ENCODE measurements at places on chromosomes 11 and 22. TPM values are rescaled to one million over a fixed set of nuclear protein-coding genes. Genes with fewer than 3 reads are reported as not detected.
A peak's percentile ranks its signal among the peaks of the same experiment; 100 is the strongest.

Gene C11orf21
- 0.16 TPM for total RNA-seq

Gene HIC2
- total RNA-seq = 5.7 TPM

Gene TIMP3
- total RNA-seq = 36.2 TPM

- peaks cover 5% of the 10 kb centered on the region for H3K27me3 ChIP-seq
- DNase-seq = no peak
- H3K4me3 ChIP-seq = no peak overlapping the region
- no peaks in the 10 kb centered on the region for H3K36me3 ChIP-seq
These were observed 29.7 kb upstream of the DDX6 start for GRCh38 chr11:118820412-118821357.

GRCh38 chr11:68999093-68999747, 13.8 kb downstream of the MRGPRF start:
- no peaks in the 10 kb centered on the region for H3K36me3 ChIP-seq
- no peak for DNase-seq
- peak overlapping the region; percentile 97 for H3K27ac ChIP-seq
- peaks cover 64% of the 10 kb centered on the region for H3K4me1 ChIP-seq
- no peak overlapping the region for H3K4me3 ChIP-seq
- H3K27me3 ChIP-seq = no peaks in the 10 kb centered on the region

- no peaks in the 10 kb centered on the region for H3K4me1 ChIP-seq
- no peaks in the 10 kb centered on the region for H3K36me3 ChIP-seq
- H3K4me3 ChIP-seq = no peak overlapping the region
- H3K27ac ChIP-seq = no peak overlapping the region
These were observed 377.0 kb upstream of the LRRC4C start for GRCh38 chr11:41836431-41836830.

GRCh38 chr11:87038235-87038977, 672 bp downstream of the TMEM135 start:
- H3K27me3 ChIP-seq = no peaks in the 10 kb centered on the region
- peaks cover 32% of the 10 kb centered on the region for H3K4me1 ChIP-seq
- peak overlapping the region; percentile 83 for H3K27ac ChIP-seq
- peaks cover 8% of the 10 kb centered on the region for H3K36me3 ChIP-seq

Gene GDPD4
- not detected for total RNA-seq

- no peaks in the 10 kb centered on the region for H3K27me3 ChIP-seq
- H3K36me3 ChIP-seq = peaks cover 4% of the 10 kb centered on the region
- no peak overlapping the region for H3K27ac ChIP-seq
- no peak overlapping the region for H3K4me3 ChIP-seq
- no peak for DNase-seq
These were observed 9.9 kb downstream of the PISD start for GRCh38 chr22:31652088-31652487.

GRCh38 chr22:20511578-20512229, 4.3 kb downstream of the MED15 start:
- no peak for DNase-seq
- H3K4me1 ChIP-seq = peaks cover 61% of the 10 kb centered on the region
- H3K27ac ChIP-seq = peak overlapping the region; percentile 61
- H3K36me3 ChIP-seq = peaks cover 6% of the 10 kb centered on the region
- no peaks in the 10 kb centered on the region for H3K27me3 ChIP-seq

- no peak overlapping the region for H3K4me3 ChIP-seq
- peaks cover 27% of the 10 kb centered on the region for H3K4me1 ChIP-seq
- no peak for DNase-seq
- no peak overlapping the region for H3K27ac ChIP-seq
These were observed 7.7 kb downstream of the EHBP1L1 start for GRCh38 chr11:65583589-65583988.

- peak; percentile 84 for DNase-seq
- H3K4me3 ChIP-seq = peak overlapping the region; percentile 97
- peaks cover 33% of the 10 kb centered on the region for H3K4me1 ChIP-seq
- H3K27me3 ChIP-seq = no peaks in the 10 kb centered on the region
- peaks cover 21% of the 10 kb centered on the region for H3K36me3 ChIP-seq
- peak overlapping the region; percentile 97 for H3K27ac ChIP-seq
These were observed 478 bp downstream of the FAU start for GRCh38 chr11:65121447-65121864.

- DNase-seq = no peak
- no peak overlapping the region for H3K27ac ChIP-seq
- peaks cover 5% of the 10 kb centered on the region for H3K36me3 ChIP-seq
- no peak overlapping the region for H3K4me3 ChIP-seq
These were observed 93.2 kb downstream of the LDLRAD3 start for GRCh38 chr11:36037031-36037430.

Gene SYT7
- total RNA-seq = 0.10 TPM

- H3K36me3 ChIP-seq = no peaks in the 10 kb centered on the region
- H3K27me3 ChIP-seq = no peaks in the 10 kb centered on the region
- peaks cover 18% of the 10 kb centered on the region for H3K4me1 ChIP-seq
- no peak overlapping the region for H3K4me3 ChIP-seq
- DNase-seq = no peak
- peak overlapping the region; percentile 36 for H3K27ac ChIP-seq
These were observed 23.2 kb upstream of the BIRC3 start for GRCh38 chr11:102293873-102294601.

- H3K27me3 ChIP-seq = no peaks in the 10 kb centered on the region
- H3K36me3 ChIP-seq = no peaks in the 10 kb centered on the region
- peak overlapping the region; percentile 84 for H3K27ac ChIP-seq
These were observed 1.2 kb upstream of the MRGPRF start for GRCh38 chr11:69014084-69014851.

- H3K4me3 ChIP-seq = no peak overlapping the region
- no peaks in the 10 kb centered on the region for H3K27me3 ChIP-seq
- H3K36me3 ChIP-seq = peaks cover 47% of the 10 kb centered on the region
- no peak for DNase-seq
- peak overlapping the region; percentile 99 for H3K27ac ChIP-seq
- peaks cover 97% of the 10 kb centered on the region for H3K4me1 ChIP-seq
These were observed 57.7 kb downstream of the TRAF6 start for GRCh38 chr11:36452236-36452940.

GRCh38 chr11:116605543-116606459, 167.0 kb downstream of the BUD13 start:
- no peaks in the 10 kb centered on the region for H3K36me3 ChIP-seq
- DNase-seq = peak; percentile 32
- no peak overlapping the region for H3K4me3 ChIP-seq
- H3K27me3 ChIP-seq = no peaks in the 10 kb centered on the region

DNA sequence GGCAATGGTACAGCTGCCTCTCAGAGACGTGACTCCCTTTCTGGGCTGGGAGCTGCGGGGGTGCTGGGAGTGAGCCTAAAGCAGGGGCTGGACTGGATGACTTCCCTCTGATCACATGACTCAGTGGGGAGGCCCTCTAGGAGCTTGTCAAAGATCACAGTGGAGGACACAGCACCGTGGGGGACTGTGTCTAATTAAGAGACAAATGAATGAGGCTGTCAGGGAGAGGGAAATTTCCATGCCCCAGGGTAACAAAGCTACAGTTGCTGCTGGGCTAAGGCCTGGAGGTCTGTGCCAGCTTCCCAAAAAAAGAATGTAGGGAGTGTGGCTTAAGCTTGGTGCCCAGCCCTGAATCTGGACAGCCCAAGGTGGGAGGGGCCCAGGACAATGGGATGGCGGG, 262.8 kb upstream of the PLET1 start:
- no peak overlapping the region for H3K4me3 ChIP-seq
- peaks cover 43% of the 10 kb centered on the region for H3K4me1 ChIP-seq
- no peaks in the 10 kb centered on the region for H3K36me3 ChIP-seq
- no peak for DNase-seq
- peak overlapping the region; percentile 72 for H3K27ac ChIP-seq
- peaks cover 3% of the 10 kb centered on the region for H3K27me3 ChIP-seq

- H3K27me3 ChIP-seq = no peaks in the 10 kb centered on the region
- DNase-seq = no peak
- H3K27ac ChIP-seq = no peak overlapping the region
- H3K36me3 ChIP-seq = peaks cover 17% of the 10 kb centered on the region
These were observed 10.1 kb downstream of the AIP start for GRCh38 chr11:67492801-67493547.

GRCh38 chr11:130458410-130458729, 9.9 kb downstream of the ADAMTS15 start:
- peaks cover 55% of the 10 kb centered on the region for H3K36me3 ChIP-seq
- H3K27ac ChIP-seq = no peak overlapping the region
- no peak overlapping the region for H3K4me3 ChIP-seq

- peaks cover 7% of the 10 kb centered on the region for H3K4me1 ChIP-seq
- H3K4me3 ChIP-seq = no peak overlapping the region
- no peaks in the 10 kb centered on the region for H3K36me3 ChIP-seq
- no peak for DNase-seq
- no peaks in the 10 kb centered on the region for H3K27me3 ChIP-seq
These were observed 39.1 kb downstream of the SLC35F2 start for GRCh38 chr11:107819361-107820014.

- peak overlapping the region; percentile 23 for H3K27ac ChIP-seq
- H3K4me3 ChIP-seq = no peak overlapping the region
- no peak for DNase-seq
- peaks cover 78% of the 10 kb centered on the region for H3K36me3 ChIP-seq
- H3K4me1 ChIP-seq = peaks cover 43% of the 10 kb centered on the region
- no peaks in the 10 kb centered on the region for H3K27me3 ChIP-seq
These were observed 6.7 kb downstream of the TAF1D start for GRCh38 chr11:93734427-93735222.

DNA sequence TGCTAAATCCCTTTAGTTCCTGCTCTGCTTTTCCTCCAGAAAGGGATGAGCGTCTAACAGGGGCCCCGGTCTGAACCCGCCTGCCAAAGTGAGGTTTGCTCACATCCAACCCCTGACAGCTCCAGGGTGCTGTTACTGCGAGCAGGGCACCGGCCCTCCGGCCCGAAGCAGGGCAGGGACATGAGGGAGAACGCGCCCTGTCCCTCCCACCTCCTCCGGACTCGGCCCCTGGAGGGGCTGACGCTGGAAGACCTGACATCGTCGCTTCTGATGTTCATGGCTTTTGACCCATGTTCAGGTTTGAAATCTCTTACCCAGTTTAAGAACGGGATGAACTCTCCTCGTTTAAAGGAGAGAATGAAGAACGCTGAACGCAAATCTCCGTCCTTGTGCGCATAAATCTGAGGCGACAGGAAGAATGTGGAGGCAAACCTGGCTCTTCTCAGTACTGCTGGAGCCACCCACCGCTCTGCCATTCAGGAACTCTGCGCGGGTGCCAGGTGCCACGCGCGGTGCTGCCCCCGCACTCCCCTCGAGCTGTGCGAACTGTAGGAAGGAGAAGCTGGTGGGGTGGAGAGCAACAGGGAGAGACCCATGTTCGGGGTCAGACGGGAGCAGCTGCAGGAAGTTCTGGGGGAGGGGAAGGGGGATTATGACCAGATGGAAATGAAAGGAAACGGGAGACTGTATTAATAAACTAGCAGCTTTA, 826 bp upstream of the EEF1G start:
- peaks cover 48% of the 10 kb centered on the region for H3K4me1 ChIP-seq
- peak overlapping the region; percentile 95 for H3K4me3 ChIP-seq
- H3K27me3 ChIP-seq = no peaks in the 10 kb centered on the region
- H3K36me3 ChIP-seq = peaks cover 32% of the 10 kb centered on the region

Gene SCGB1A1
- total RNA-seq = not detected
